ENCODE measurements at places on chromosomes 11 and 22. TPM values are rescaled to one million over a fixed set of nuclear protein-coding genes. Genes with fewer than 3 reads are reported as not detected.

PATE3 gene
- not detected for total RNA-seq

OR2AG2 gene
- total RNA-seq, result not detected

SAA2 gene
- total RNA-seq, result 7.5 TPM

OAF gene
- total RNA-seq, result 35.1 TPM

BMAL1 gene
- 48.8 TPM for total RNA-seq

OR8K3 gene
- not detected for total RNA-seq

- H3K36me3 ChIP-seq, result no peaks in the 10 kb centered on the region
- no peak overlapping the region for H3K27ac ChIP-seq
- no peak for DNase-seq
These were observed 7.2 kb upstream of the TMEM135 start for GRCh38 chr11:87030458-87031054.

GRCh38 chr11:95404370-95404769 is 173.4 kb upstream of the SESN3 start:
- H3K4me3 ChIP-seq, result no peak overlapping the region
- H3K27me3 ChIP-seq, result no peaks in the 10 kb centered on the region
- no peaks in the 10 kb centered on the region for H3K4me1 ChIP-seq

- no peaks in the 10 kb centered on the region for H3K36me3 ChIP-seq
- H3K4me1 ChIP-seq, result no peaks in the 10 kb centered on the region
- H3K27me3 ChIP-seq, result peaks cover 42% of the 10 kb centered on the region
- H3K4me3 ChIP-seq, result peak within 1 kb of the TSS; percentile 35
- H3K27ac ChIP-seq, result peak within 1 kb of the TSS; percentile 14
- DNase-seq, result no peak
These were observed at the start of gene SPON1 for GRCh38 chr11:13962562-13963168. Gene SPON1, plus strand, starts transcription at chr11:13962723. Its CDS starts 182 bp downstream, at chr11:13962905.

- H3K4me3 ChIP-seq, result no peak overlapping the region
- H3K36me3 ChIP-seq, result no peaks in the 10 kb centered on the region
- peaks cover 34% of the 10 kb centered on the region for H3K4me1 ChIP-seq
- H3K27ac ChIP-seq, result peak overlapping the region; percentile 97
These were observed 98.8 kb downstream of the BCR start for GRCh38 chr22:23278883-23279675.

DNA sequence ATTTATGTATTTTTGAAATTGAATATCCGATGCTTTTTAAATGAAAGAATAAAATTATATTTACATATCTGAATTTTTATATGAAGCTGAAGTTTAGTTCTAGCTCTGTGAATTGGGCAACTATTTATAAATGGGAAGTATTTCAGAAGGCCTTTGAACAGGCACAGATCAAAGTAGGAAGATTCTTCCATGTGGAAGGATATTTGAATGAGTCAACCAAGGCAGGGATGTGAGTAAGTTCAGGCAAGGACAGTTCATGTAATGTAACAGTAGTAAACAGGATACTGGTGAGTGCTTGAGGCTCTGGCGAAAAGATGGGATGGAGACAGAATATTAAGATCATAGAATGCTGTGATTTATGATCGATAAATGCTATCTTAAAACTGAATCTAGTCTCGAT is 417.8 kb upstream of the CCDC179 start:
- no peak overlapping the region for H3K4me3 ChIP-seq
- DNase-seq, result no peak
- no peaks in the 10 kb centered on the region for H3K4me1 ChIP-seq
- H3K27me3 ChIP-seq, result no peaks in the 10 kb centered on the region

DNA sequence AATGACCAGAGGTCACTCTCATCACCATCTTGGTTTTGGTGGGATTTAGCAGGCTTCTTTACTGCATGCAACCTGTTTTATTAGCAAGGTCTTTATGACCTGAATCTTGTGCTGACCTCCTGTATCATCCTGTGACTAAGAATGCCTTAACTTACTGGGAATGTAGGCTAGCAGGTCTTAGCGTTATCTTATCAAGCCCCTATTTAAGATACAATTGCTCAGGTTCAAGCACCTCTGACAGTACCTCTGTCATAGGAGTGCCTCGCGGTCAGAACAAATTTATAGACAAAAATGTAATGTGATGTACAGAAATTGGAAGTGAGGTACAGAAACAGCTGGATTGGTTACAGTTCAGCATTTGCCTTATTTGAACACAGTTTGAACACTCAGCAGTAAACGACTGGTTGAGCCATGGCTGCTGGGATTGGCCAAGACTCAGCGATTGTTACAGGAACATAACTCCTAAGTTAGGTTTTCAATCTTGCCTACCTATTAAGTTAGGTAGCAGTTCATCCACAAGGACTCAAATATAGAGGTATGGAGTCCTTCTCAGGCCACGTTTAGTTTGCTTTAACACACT is 16.1 kb upstream of the TMEM123 start:
- H3K36me3 ChIP-seq, result no peaks in the 10 kb centered on the region
- no peaks in the 10 kb centered on the region for H3K27me3 ChIP-seq
- no peaks in the 10 kb centered on the region for H3K4me1 ChIP-seq
- no peak overlapping the region for H3K4me3 ChIP-seq

DNA sequence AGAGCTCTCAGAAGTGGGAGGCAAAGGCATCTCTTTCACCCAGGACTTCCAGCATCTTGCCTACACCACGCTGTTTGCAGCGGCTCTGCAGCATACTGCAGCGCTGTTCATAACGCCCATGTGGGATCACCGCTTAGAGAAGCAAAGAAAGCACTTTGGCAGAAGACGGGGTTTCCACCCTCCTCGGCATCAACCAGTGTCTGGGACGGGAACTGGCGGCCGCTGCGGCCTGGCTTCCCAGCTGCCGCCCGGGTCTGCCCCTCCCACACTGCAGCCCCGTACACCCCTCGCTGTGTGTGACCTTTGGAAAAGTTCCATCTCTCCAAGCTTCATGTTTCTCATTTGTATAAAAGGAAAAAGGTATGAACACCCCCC is 545 bp upstream of the TIRAP start:
- no peaks in the 10 kb centered on the region for H3K4me1 ChIP-seq
- no peaks in the 10 kb centered on the region for H3K36me3 ChIP-seq
- peak overlapping the region; percentile 97 for H3K27ac ChIP-seq
- no peak for DNase-seq

DNA sequence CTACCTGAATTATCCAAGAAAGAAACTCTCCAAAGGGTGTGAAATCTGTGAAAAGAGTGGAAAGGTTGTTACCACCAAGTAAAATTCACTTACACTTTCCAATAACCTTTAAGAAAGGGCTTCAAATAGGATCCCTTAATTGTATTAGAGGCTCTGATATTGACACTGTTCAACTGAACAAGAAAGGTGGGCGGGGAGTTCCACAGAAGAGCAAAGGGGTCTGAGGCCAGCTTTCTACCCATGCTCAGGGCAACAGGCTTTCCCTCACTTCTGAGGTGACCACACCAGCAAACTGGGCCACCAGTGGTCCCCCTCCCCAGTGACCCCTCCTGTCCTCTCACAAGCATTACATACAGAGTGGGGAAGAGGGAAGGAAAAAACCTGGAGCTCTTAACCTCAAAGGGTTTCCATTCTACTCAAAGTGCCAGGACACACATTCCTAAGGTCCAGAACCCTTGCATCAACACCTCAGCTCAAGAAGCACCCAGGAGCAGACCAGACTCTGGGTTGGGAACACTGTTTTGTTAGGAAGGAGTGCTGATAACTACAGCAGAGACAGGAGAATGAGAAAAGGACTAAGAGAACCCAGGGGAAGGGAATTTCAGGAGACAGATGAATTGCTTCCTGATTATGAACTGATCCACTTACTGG is 71.6 kb upstream of the AKIP1 start:
- no peak for DNase-seq
- peak overlapping the region; percentile 84 for H3K27ac ChIP-seq
- no peaks in the 10 kb centered on the region for H3K36me3 ChIP-seq
- H3K27me3 ChIP-seq, result no peaks in the 10 kb centered on the region
- no peak overlapping the region for H3K4me3 ChIP-seq
- H3K4me1 ChIP-seq, result no peaks in the 10 kb centered on the region

- no peak overlapping the region for H3K27ac ChIP-seq
- no peaks in the 10 kb centered on the region for H3K36me3 ChIP-seq
- no peak overlapping the region for H3K4me3 ChIP-seq
- no peaks in the 10 kb centered on the region for H3K27me3 ChIP-seq
These were observed 77.4 kb upstream of the CSNK2A3 start for GRCh38 chr11:11430431-11430830.

DNA sequence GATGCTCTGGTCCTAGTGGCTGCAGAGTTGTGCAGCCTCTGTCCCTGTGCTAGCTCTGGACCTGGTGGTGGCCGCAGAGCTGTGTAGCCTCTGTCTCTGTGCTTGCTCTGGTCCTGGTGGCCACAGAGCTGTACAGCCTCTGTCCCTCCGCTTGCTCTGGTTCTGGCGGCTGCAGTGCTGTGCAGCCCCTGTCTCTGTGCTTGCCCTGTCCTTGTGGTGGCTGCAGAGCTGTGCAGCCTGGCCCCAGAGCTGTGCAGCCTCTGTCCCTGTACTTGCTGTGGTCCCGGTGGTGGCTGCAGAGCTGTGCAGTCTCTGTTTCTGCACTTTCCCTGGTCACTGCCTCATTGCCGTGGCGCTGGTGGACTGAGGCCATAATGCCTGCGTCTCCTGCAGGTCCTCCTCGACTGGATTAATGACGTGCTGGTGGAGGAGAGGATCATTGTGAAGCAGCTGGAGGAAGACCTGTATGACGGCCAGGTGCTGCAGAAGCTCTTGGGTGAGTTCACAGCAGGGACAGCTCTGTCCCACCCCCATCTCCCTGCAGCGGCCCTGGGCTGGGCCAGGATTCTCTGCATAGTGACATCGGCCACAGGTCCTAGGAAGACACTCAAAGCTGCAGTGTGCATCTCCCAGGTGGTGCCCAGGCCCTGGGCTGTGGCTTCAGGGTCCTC is 61.9 kb upstream of the PARVG start:
- no peaks in the 10 kb centered on the region for H3K27me3 ChIP-seq
- no peak overlapping the region for H3K4me3 ChIP-seq
- DNase-seq, result no peak
- no peaks in the 10 kb centered on the region for H3K36me3 ChIP-seq
- H3K4me1 ChIP-seq, result no peaks in the 10 kb centered on the region
- H3K27ac ChIP-seq, result no peak overlapping the region

DNA sequence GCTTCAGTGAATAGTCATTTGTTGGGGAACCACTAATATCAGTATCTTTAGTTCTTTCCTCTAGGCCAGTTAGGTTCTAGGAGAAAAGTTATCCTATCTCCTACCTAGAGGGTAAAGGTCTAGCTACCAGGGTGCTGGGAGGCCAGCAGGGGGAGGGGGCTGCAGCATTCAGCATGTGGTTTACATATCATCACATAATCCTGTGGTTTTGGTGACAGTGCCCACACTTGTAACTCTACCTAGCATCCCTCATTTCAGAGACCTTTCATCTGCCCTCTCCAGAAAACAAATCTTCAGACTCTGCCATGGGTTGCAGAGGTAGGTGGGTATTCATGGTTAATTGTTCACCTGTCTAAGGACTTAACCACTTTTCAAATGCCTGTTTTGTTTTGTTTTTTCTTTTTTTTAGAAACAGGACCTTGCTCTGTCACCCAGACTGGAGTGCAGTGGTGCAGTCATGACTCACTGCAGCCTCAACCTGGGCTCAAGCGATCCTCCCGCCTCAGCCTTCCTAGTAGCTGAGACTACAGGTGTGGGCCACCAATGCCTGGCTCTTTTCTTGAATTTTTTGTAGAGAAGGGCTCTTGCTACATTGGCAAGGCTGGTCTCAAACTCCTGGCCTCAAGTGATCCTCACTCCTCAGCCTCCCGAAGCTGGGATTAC is 146.8 kb downstream of the ENTHD1 start:
- no peak overlapping the region for H3K4me3 ChIP-seq
- no peaks in the 10 kb centered on the region for H3K27me3 ChIP-seq

DNA sequence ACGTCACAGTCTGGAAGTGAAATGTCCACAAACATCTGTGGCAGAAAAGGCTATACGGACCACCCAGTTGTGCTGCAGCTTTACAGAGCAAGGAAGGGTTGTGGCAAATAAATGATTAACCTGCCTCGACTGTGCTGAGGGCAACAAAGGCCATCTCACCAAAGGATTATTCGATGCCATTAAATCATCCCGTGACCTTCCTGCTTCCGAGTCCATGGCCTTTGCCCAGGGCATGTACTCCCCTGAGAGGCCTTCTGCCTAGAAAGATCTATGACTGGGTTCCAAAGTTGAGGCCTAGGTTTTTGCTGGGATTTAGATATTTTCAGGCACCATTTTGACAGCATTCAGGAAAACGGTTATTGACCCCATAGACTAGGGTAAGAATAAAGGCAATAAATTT is 9.2 kb downstream of the CDPF1 start:
- H3K4me1 ChIP-seq, result no peaks in the 10 kb centered on the region
- no peak for DNase-seq
- H3K27me3 ChIP-seq, result no peaks in the 10 kb centered on the region

GRCh38 chr11:121522043-121522941 is 69.5 kb upstream of the SORL1-AS1 start:
- no peaks in the 10 kb centered on the region for H3K36me3 ChIP-seq
- no peaks in the 10 kb centered on the region for H3K4me1 ChIP-seq
- H3K4me3 ChIP-seq, result no peak overlapping the region
- no peak for DNase-seq
- no peaks in the 10 kb centered on the region for H3K27me3 ChIP-seq

DNA sequence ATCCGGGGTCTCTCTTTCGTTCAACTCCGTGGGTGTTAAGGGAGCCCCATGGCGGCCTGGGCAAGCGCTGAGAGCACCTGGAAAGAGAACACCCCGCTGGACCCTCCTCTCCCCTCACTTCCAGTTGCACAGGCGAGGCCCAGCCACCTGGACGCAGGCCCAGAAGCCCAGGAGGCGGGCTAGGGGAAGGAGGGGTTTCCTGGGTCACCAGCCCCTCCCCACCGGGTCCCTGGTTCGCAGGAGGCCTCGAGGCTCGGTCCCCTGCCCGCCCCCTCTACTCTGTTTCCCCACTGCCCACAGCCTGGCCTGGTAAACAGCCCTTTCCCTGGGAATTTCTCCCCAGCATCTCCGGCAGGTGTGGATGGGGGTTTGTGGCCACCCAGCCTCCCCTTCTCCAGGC is 8.5 kb upstream of the NFAM1 start:
- H3K4me1 ChIP-seq, result peaks cover 11% of the 10 kb centered on the region
- no peaks in the 10 kb centered on the region for H3K27me3 ChIP-seq
- no peaks in the 10 kb centered on the region for H3K36me3 ChIP-seq

DNA sequence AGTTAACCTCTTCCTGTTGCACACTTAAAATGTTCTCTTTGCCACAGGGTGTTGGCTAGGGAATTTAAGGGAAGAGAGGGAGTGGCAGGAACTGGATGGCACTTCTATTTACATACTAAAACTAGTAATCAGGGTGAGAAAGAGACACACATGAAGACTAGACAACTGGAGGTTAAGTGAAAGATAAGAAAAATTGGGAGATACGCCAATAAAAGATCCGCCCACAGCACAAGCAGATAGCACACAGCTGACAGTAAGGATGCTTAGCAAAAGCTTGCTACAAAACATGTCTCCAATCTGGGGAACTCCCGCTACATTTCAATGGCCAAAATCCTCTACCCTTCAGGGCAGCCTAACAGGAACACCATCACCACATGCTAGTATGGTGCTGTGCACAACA is 12.8 kb downstream of the CPSF7 start:
- H3K27ac ChIP-seq, result no peak overlapping the region
- H3K4me3 ChIP-seq, result no peak overlapping the region
- no peak for DNase-seq
- peaks cover 11% of the 10 kb centered on the region for H3K36me3 ChIP-seq
- H3K27me3 ChIP-seq, result no peaks in the 10 kb centered on the region
